ENCODE measurements at places on chromosomes 7 and 10. TPM values are rescaled to one million over a fixed set of nuclear protein-coding genes. Genes with fewer than 3 reads are reported as not detected.

The CTTNBP2 gene
- total RNA-seq: 8.3 TPM

The UROS gene
- 39.3 TPM for total RNA-seq

The AKR1D1 gene
- total RNA-seq: not detected

The TMEM176A gene
- total RNA-seq: 60.9 TPM

The KLF14 gene
- 1.1 TPM for total RNA-seq

The RELN gene
- total RNA-seq: 1.2 TPM

DNA sequence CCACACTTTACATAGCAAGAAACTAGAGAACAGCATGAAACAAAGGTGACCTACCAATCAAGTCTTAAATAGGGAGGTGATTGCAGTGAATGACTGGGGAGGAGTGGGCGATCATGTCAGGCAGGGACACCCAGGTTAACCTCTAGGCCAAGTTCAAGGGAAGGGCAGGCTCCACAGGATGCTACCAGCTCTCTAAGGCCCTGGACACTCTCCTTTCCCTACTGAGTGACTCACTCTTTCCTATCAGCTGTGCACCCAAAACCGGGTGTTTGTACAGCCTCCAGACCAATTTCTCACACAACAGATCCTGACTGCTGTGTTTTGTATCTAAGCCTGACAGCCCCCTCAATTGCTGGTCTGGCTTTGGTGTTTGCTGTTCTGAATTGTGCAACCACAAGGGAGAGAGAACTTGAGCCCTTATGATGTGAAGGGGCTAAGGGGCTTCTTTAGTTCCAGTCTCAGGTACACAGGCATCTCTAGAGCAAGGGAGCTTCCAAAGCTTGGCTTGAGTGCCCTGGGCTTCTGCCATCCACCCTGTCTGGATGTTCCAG, 107.8 kb downstream of the TBXAS1 start:
- H3K4me3 ChIP-seq: no peak overlapping the region
- peaks cover 14% of the 10 kb centered on the region for H3K4me1 ChIP-seq
- no peaks in the 10 kb centered on the region for H3K36me3 ChIP-seq
- peak overlapping the region; percentile 15 for H3K27ac ChIP-seq
- no peak for DNase-seq

GRCh38 chr7:117399820-117400422, 27.4 kb downstream of the ASZ1 start:
- H3K4me1 ChIP-seq: no peaks in the 10 kb centered on the region
- H3K27me3 ChIP-seq: no peaks in the 10 kb centered on the region
- no peak overlapping the region for H3K4me3 ChIP-seq
- no peak for DNase-seq
- no peak overlapping the region for H3K27ac ChIP-seq
- H3K36me3 ChIP-seq: no peaks in the 10 kb centered on the region

GRCh38 chr7:103996639-103997038, 7.2 kb upstream of the RELN start:
- peaks cover 6% of the 10 kb centered on the region for H3K27me3 ChIP-seq
- no peak overlapping the region for H3K27ac ChIP-seq
- no peak overlapping the region for H3K4me3 ChIP-seq
- H3K36me3 ChIP-seq: no peaks in the 10 kb centered on the region
- no peaks in the 10 kb centered on the region for H3K4me1 ChIP-seq

GRCh38 chr10:69044546-69044945, 43.4 kb upstream of the SRGN start:
- peak overlapping the region; percentile 74 for H3K27ac ChIP-seq
- DNase-seq: no peak
- H3K27me3 ChIP-seq: no peaks in the 10 kb centered on the region
- no peaks in the 10 kb centered on the region for H3K36me3 ChIP-seq
- peaks cover 57% of the 10 kb centered on the region for H3K4me1 ChIP-seq

- H3K36me3 ChIP-seq: no peaks in the 10 kb centered on the region
- peak overlapping the region; percentile 35 for H3K27ac ChIP-seq
- DNase-seq: no peak
- H3K4me3 ChIP-seq: no peak overlapping the region
- peaks cover 15% of the 10 kb centered on the region for H3K27me3 ChIP-seq
- peaks cover 20% of the 10 kb centered on the region for H3K4me1 ChIP-seq
Measured at GRCh38 chr7:94391726-94392392, 2.8 kb upstream of the COL1A2 start.

DNA sequence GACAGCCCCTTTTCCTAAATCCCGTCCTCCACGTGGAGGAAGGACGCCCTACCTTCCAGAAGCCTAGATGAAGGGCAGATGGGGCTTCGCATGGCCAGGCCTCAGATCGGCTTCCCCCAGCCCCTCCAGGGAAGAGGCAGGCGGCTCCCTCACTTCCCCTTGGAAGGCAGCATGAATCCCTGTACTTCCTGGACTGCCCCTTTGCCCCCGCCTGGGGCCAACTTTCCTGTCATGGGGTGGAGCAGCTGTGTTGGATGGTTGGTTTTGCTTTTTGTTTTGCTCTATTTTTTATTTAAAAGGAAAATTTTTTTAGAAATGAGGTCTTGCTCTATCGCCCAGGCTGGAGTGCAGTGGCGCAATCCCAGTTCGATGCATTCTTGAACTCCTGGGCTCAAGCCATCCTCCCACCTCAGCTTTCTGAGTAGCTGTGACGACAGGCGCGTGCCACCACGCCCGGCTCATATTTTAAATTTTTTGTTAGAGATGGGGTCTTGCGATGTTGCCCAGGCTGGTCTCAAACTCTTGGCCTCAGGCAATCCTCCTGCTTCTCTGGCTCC, 27.2 kb downstream of the GTF2IRD1 start:
- H3K27me3 ChIP-seq: no peaks in the 10 kb centered on the region
- peaks cover 16% of the 10 kb centered on the region for H3K4me1 ChIP-seq
- peak; percentile 78 for DNase-seq
- peak overlapping the region; percentile 64 for H3K27ac ChIP-seq
- peak overlapping the region; percentile 40 for H3K4me3 ChIP-seq

DNA sequence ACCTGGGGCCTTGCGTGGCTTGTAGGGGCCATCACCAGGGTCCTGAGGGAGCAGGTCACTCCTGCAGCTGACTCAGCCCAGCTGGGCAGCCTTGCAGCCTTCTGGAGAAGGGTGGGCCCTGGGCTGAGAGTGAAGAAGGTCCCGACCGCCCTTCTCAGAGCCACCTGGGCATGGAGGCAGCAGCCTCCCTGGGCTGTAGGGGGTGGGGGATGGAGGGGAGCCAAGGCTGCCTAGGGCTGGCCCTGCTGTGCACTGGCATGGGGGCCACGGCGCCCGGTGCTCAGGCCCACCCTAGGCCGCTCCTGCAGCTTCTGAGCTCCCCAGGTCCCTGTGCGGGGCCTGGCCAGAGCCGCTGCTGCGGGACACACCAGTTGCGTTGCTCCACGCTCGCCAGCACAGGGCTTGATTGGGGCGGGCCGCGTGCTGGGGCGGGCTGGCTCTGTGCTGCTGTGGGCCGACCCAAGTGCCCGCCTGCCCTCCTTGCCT, 63.6 kb upstream of the NKX6-2 start:
- no peak overlapping the region for H3K27ac ChIP-seq
- peaks cover 54% of the 10 kb centered on the region for H3K27me3 ChIP-seq
- H3K4me1 ChIP-seq: peaks cover 21% of the 10 kb centered on the region
- H3K4me3 ChIP-seq: no peak overlapping the region

GRCh38 chr10:79153745-79154144, 85.0 kb downstream of the ZMIZ1 start:
- H3K4me1 ChIP-seq: peaks cover 37% of the 10 kb centered on the region
- no peaks in the 10 kb centered on the region for H3K36me3 ChIP-seq
- H3K27me3 ChIP-seq: no peaks in the 10 kb centered on the region
- no peak for DNase-seq

GRCh38 chr7:2575046-2575732, 16.4 kb downstream of the IQCE start:
- H3K4me3 ChIP-seq: no peak overlapping the region
- no peak overlapping the region for H3K27ac ChIP-seq
- H3K27me3 ChIP-seq: no peaks in the 10 kb centered on the region
- no peaks in the 10 kb centered on the region for H3K4me1 ChIP-seq
- peaks cover 8% of the 10 kb centered on the region for H3K36me3 ChIP-seq

- no peaks in the 10 kb centered on the region for H3K36me3 ChIP-seq
- DNase-seq: no peak
- no peaks in the 10 kb centered on the region for H3K27me3 ChIP-seq
- no peaks in the 10 kb centered on the region for H3K4me1 ChIP-seq
- no peak overlapping the region for H3K4me3 ChIP-seq
- H3K27ac ChIP-seq: no peak overlapping the region
Measured at GRCh38 chr10:13091801-13092200, 8.2 kb upstream of the OPTN start.

- H3K36me3 ChIP-seq: no peaks in the 10 kb centered on the region
- no peak overlapping the region for H3K4me3 ChIP-seq
- H3K4me1 ChIP-seq: peaks cover 8% of the 10 kb centered on the region
- no peak for DNase-seq
- no peaks in the 10 kb centered on the region for H3K27me3 ChIP-seq
- H3K27ac ChIP-seq: no peak overlapping the region
Measured at GRCh38 chr10:101385866-101386658, 32.1 kb downstream of the BTRC start.

DNA sequence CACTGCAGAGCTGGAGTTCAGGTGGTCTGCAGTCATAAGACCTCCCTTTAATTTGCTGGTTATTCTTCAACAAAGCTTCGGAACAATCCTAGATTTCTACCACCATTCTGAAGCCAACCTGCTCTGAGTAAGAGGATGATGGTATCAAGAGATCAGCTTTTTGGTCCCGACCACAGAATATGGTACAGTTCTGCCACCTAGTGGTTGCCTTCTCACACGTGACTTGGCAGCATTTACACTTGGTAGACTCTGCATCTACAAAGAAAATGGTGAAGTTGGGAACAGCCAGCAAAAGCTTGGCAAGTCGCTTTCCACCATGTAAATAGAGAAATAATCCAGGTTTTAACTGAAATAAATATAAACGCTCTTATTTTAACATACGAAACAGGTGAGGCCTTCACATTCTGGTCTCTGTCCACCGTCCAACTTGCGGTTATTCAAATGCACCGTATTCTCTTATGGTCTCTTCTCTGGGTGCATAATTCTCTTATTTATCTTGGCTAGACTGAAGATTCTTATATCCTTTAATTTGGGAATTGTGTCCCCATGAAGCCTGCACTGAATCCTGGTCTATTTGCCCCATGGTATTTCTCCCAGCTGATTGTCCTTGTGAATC, 173.9 kb upstream of the GRM3 start:
- DNase-seq: no peak
- no peak overlapping the region for H3K27ac ChIP-seq
- no peaks in the 10 kb centered on the region for H3K36me3 ChIP-seq
- H3K4me3 ChIP-seq: no peak overlapping the region
- H3K4me1 ChIP-seq: no peaks in the 10 kb centered on the region

- H3K27ac ChIP-seq: no peak overlapping the region
- H3K4me1 ChIP-seq: peaks cover 4% of the 10 kb centered on the region
- no peaks in the 10 kb centered on the region for H3K27me3 ChIP-seq
- DNase-seq: no peak
- no peaks in the 10 kb centered on the region for H3K36me3 ChIP-seq
Measured at GRCh38 chr7:41787651-41788350, 84.9 kb upstream of the INHBA start.

GRCh38 chr7:144818511-144818910, 17.3 kb downstream of the TPK1 start:
- no peak overlapping the region for H3K4me3 ChIP-seq
- H3K36me3 ChIP-seq: no peaks in the 10 kb centered on the region
- no peak for DNase-seq
- H3K27ac ChIP-seq: peak overlapping the region; percentile 66
- peaks cover 24% of the 10 kb centered on the region for H3K4me1 ChIP-seq

DNA sequence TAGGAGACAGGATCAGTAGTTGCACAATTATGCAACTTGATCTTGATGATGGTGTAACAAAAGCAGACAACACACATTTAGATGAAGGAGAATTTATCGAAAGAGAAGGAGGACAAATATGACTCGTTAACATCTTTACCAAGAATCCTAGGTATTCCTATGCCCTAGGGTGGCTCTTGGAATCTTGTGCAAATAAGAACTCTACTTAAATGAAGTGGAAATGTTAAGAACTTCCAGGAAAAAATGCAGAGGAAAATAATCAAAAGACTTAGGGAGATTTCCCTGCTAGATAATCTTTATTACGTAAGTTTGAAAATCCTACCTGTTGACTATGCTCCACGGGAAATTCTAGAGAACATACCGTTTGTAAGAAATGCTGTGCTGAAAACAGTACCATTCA, 485.4 kb downstream of the POM121L12 start:
- no peak for DNase-seq
- no peaks in the 10 kb centered on the region for H3K36me3 ChIP-seq
- no peaks in the 10 kb centered on the region for H3K4me1 ChIP-seq
- no peak overlapping the region for H3K27ac ChIP-seq
- no peak overlapping the region for H3K4me3 ChIP-seq

- H3K36me3 ChIP-seq: no peaks in the 10 kb centered on the region
- H3K27me3 ChIP-seq: no peaks in the 10 kb centered on the region
- H3K4me1 ChIP-seq: no peaks in the 10 kb centered on the region
- no peak overlapping the region for H3K27ac ChIP-seq
- no peak for DNase-seq
Measured at GRCh38 chr10:93334901-93335327, 147.2 kb downstream of the MYOF start.

DNA sequence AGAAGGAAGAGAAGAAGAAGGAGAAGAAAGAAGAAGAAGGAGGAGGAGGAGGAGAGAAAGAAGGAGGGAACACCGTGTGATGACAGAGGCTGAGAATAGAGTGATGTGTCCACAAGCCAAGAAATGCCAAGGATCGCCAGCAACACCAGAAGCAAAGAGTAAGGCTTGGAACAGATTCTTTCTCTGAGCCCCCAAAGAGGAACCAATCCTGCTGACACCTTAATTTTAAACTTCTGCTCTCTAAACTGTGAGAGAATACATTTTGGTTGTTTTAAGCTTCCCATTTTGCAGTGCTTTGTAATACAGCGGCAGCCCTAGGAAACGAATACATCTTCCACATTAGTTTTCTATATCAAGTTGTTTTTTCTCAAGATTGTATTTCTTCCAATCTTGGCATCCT, 13.9 kb upstream of the WNT8B start:
- H3K4me1 ChIP-seq: no peaks in the 10 kb centered on the region
- H3K36me3 ChIP-seq: no peaks in the 10 kb centered on the region
- H3K27me3 ChIP-seq: no peaks in the 10 kb centered on the region
- no peak for DNase-seq
- H3K4me3 ChIP-seq: no peak overlapping the region
- no peak overlapping the region for H3K27ac ChIP-seq
